ENCODE measurements at places on chromosomes 2 and 18. TPM values are rescaled to one million over a fixed set of nuclear protein-coding genes. Genes with fewer than 3 reads are reported as not detected.

The YPEL5 gene
- total RNA-seq: 219 TPM

The DSG2 gene
- 8.9 TPM for total RNA-seq

The PLCD4 gene
- 4.0 TPM for total RNA-seq

The SPDYA gene
- total RNA-seq: 0.53 TPM

The B4GALT6 gene
- total RNA-seq: 2.1 TPM

The MAP3K19 gene
- not detected for total RNA-seq

The UGT1A3 gene
- total RNA-seq: not detected

The NRP2 gene
- total RNA-seq: 6.2 TPM

The FEV gene
- total RNA-seq: not detected

The RGPD3 gene
- under 0.01 TPM for total RNA-seq
